Stimulated activated CD4-positive, alpha-beta T cell treated with anti-CD3 and anti-CD28 coated beads, TNF-alpha, amount 100 ng/mL, for 1 hour (primary cell): ENCODE measurements at places on chromosomes 7 and 10.

- DNase-seq: no peak
Observed at GRCh38 chr7:55527307-55527706, 45.0 kb downstream of the VOPP1 start.

- no peak for DNase-seq
Observed at GRCh38 chr10:128568990-128569945, 443.0 kb upstream of the MKI67 start.

DNA sequence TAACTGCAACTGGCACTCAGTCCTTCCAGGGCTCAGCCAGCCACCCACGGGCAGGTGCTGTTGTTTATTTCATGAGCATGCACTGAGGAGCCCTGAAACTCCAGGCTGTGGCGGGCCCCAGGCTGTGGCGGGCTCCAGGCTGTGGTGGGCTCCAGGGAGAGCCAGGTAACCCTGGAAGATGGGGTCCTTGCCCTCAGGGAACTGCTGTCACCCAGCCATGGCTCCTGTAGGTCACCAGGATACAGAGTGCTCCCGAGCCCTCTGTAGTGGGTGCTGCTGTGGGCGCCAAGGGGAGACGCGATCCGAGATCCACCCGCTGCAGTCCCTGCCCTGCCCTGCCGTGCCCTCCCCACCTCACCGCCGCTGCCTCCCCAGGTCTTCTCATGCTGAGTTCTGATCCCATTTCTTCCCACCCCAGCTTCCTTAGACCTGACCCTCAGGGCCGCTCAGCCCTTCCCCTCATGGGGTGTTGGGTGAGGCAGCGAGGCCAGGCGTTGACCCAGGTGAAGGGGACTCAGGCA lies 29.6 kb downstream of the LRRC27 start:
- DNase-seq: no peak

DNA sequence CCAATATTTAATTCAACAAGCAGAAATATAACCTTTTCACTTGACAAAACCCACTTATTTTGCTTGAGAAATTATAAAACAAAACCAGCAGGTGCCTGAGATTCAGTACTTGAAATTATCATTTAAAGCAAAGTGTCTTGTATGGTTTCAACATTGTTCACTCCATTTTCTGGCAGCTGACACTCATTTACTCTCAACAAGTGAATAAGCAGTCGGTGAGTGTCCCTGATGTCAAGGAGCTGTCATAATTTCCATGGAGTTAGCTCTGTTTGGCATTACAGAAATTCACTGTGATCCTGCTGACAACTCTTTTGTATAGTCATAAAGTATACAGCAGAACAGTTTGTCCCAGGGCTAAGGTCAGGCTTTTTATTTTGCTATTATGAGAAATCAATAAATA lies 490.0 kb downstream of the CNTNAP2 start:
- DNase-seq: no peak

DNA sequence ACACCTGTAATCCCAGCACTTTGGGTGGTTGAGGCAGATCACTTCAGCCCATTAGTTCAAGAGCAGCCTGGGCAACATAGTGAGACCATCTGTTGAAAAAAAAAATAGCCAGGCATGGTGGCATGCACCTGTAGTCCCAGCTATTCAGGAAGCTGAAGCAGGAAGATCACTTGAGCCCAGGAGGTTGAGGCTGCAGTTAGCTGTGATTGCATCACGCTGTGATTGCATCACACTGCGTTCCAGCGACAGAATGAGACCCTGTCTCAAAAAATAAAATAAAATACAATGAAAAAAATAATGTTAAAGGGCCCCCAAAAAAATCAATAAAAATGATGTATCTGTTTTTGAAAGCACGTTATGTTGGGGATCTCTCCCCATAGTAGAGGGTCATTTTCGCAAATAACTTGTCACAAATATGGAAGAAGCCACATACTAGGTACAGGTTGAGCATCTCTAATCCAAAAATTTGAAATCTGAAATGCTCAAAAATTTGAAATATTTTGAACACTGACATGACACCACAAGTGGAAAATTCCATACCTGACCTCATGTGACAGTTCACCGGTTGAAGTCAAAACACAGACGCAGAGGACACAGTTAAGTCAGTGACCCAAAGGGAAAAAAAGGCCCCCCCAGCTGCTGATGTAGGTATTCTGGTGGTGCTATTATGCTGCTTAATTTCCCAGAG lies 9.5 kb downstream of the CISD1 start:
- no peak for DNase-seq

- DNase-seq: no peak
Observed at GRCh38 chr10:128438417-128439063, 312.3 kb upstream of the MKI67 start.

- DNase-seq: no peak
Observed at GRCh38 chr10:132465193-132465888, 68.3 kb downstream of the PWWP2B start.

- DNase-seq: no peak
Observed at GRCh38 chr7:24827589-24827988, 70.3 kb upstream of the GSDME start.

GRCh38 chr10:103780242-103781149 lies 74.9 kb downstream of the SH3PXD2A start:
- no peak for DNase-seq

- no peak for DNase-seq
Observed at GRCh38 chr10:109962247-109962646, 38.9 kb upstream of the XPNPEP1 start.

DNA sequence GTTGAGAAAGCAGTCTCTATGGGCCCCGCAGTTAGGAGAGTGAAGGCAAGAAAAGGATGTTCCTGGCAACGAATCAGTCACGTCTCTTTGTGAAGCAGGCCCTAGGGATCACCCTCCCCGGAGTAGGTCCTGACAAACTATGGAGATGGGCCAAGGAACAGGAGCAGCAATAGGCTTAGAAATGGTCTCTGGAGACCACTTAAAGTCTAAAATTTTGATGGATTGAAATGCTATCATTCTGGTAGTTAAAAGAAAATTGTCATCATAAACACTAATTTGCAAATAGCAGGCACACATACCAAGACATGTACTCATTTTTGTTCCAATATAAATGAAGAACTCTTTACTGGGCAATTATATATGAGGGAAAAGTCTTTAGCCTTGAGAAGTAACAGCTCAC lies 123.5 kb downstream of the ITGB8 start:
- no peak for DNase-seq

- no peak for DNase-seq
Observed at GRCh38 chr7:92872701-92873100, 36.3 kb upstream of the CDK6 start.

- no peak for DNase-seq
Observed at GRCh38 chr7:29156907-29157452, 10.6 kb upstream of the CPVL start.

DNA sequence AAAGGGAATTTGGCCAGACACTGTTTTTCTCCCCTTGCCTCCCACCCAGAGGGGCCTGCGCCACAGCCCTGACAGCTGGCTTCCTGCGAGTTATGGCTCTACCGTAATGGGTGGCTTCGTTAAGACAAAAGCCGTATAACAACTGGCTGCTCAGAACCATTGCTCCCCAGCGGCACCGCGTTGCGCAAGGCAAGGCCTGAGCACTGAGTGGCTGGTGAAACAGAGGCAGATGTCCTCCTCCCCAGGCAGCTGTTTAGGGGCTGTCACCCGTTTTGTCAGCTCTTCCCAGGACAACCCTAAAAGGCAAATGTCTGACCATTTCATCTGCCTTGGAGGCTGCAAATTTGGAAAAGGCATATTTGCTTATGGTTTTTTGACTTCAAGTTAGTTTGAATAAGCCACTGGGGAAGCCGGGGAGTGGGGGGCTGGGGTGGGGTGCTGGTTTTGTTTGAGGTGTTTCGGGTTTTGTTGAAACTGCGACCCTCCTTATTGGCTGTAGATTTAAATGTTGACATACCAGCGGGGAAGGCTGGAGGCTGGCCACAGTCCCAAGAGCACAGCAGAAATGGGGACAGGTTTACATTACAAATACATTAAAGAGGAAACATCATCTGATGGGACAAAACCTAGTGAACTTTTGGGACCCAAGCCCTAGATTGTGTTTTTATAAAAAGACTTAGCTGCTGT lies 681 bp upstream of the SPOCK2 start:
- no peak for DNase-seq

GRCh38 chr10:63348245-63348850 lies 117.4 kb downstream of the JMJD1C start:
- DNase-seq: no peak

DNA sequence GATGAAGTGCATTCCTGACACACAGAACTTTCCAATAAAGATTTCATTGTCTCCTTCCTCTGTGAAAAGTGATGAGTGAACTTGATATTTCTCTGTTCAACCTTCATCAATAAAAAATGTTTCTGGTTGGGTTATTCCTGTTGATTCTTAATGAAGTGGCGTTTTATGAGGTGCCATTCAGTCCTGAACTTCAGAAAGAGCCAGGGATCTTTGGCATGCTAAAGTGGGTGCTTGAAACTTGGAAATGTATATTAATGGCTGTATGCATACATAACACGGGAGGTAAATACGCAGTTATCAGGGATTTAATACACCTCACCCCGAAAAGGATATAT lies 151.6 kb downstream of the ACTR3B start:
- DNase-seq: no peak

DNA sequence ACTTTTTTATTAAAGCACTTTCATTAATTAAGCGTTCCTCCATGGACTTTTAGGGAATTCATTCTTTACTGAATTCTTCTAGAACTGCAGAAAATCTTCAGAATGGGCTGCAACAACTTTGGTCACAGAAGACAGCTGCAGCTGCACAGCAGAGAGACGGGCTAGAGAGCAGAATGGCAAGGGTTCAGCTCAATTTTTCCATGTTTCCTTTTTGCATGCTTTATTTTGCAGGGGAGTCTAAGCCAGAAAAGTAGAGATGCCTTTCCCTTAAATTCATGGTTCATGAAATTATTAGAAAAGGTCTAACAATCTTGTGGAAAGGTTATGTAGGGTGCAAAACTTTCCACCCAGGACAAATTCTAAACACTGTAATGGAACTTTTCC lies 15.4 kb upstream of the ANKRD1 start:
- no peak for DNase-seq

DNA sequence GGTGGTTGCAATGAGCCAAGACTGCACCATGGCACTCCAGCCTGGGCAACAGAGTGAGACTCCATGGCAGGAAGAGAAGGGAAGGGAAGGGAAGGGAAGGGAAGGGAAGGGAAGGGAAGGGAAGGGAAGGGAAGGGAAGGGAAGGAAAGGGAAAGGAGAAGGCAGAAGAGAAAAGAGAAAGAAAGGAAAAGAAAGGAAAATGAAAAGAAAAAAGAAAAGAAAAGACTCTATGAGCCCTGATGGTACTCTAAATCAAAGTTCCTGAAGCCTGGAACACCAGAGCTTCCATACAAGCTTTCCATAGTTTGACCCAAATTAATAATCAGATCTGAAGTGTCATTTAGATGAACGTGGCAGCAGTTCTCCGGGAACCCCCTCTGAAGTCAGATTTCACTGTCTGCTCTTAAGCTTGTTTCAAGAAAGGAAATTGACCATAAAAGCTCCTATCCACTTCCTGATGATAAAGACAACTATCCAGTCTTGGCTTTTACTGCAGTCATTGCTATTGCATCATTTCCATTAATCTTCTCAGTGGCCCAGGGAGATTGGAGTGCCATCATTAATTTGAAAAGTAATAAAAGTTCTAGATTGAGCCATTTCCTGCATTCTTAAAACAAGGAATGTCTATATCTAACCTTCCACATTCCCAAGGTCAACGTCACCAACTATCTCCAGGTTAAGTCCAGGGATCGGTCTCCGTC lies 44.2 kb upstream of the FRMD4A start:
- no peak for DNase-seq

DNA sequence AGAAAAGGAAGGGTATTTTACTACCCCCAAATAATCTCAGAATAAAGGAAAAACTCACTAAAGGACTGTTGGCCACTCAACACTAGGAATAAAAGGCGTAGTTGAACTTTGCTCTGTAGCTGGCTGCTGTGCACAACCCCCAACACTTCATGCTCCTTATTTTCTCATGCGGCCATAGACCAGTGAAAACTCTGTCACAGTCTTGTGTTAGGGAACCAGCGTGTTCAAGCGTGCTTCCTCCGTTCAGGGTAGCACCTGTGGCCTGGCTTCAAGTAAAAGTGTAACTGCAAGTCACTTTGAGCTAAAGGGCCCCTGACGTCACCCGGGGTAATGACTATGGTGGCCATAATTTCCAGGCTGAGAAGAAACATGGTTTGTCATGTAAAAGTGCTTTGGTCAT lies 27.0 kb downstream of the BLNK start:
- DNase-seq: no peak

GRCh38 chr7:17013204-17013603 lies 131.4 kb upstream of the AGR3 start:
- no peak for DNase-seq

DNA sequence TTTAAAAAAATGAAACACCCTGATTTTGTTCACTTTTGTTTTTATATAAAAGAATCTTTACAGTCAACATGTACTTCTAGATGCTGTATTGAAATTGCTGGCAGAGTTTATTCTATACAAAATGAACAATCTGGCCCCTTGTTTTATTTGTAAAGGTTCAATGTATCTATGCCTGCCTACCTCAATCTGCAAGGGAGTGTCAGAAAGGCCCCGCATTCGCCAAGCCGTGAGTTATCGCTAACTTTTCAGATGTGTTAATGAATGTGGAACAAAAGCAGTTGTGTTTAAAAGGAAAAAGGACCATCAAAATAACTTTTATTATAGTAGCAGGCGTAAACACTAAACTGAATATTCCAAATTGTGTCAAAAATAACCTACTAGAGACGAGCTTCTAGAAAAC lies 14.6 kb downstream of the LUC7L2 start:
- no peak for DNase-seq

GRCh38 chr10:86755454-86755739 lies 1.0 kb upstream of the BMPR1A start:
- DNase-seq: no peak

- DNase-seq: no peak
Observed at GRCh38 chr10:112832361-112832878, 117.6 kb upstream of the TCF7L2 start.

- DNase-seq: no peak
Observed at GRCh38 chr10:132078746-132079345, 13.1 kb downstream of the JAKMIP3 start.

GRCh38 chr10:62502995-62503613 lies 128.9 kb downstream of the ZNF365 start:
- no peak for DNase-seq

DNA sequence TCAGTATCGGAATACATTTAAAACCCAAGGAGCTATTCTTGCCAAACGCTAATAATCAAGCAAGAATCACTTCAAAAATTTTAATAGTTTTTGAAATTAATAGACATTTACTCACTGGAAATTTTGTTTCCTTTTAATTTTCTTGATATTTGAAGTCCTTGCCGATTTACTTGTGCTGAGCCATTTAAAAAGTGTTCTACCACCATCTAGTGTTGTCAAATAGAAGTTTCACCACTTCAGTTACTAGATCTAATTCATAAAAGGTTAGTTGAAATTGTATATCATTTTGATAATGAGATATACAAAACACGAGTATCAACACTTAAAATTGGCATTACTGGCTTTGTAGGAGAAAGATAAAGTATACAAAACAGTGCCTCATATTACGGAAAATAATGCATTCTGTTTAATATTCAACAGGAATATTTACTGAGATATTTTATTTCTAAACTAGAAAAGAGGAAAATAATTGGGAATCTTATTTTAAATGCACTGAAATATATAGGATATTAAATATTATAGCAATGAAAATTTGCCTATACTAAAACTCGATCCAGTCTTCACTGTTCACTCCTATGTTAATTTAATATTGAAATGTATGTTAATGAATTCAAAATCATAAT lies 664.8 kb upstream of the SEMA3D start:
- no peak for DNase-seq
